ENCODE measurements at places on chromosomes 2 and 18.

DNA sequence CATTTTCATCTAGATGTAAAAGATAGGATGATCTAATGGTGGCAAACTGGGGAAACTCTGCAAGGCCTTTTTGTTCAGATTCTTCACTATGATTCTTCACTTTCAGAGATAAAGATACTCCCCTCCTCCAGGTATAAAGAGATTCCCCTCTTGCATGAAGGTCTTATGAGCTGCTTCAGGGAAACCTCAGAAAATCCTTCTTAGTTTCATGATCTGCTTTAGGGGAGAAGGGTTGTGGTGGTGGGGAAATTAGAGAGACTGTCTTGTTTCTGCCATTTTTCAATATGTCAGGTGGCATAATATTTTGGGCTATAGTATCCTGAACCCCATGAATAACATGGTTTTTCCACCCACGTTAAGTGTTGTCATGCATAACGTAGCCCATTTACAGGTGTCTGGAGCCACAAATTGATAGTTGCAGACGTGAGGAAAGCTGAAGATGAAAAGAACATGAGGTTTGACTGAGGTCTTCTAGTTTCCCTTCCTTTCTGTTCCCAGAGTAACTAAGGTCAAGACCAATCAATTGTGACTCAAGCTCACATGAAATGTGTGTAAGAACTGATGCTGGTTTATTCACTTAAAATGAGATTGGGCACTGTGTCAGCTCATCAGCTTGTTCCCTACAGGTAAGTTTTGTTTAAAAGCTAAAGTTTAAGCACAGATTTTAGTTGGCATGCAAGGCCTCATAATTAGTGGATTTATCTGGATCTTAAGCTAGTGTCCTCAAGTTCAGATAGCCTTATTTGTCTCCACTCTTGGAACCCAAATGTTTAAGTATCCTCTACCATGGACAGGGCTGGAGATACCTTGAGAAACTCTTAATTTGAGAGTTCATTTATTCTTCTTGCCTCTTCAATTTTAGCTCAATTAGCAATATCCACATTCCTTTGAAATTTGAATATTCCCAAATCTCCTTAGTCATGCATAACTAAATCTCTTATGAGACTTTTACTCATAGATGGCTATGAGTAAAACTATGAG is 304.5 kb upstream of the FANCL start:
- DNase-seq = no peak

GRCh38 chr18:22470248-22471235 is 52.8 kb upstream of the CTAGE1 start:
- no peak for DNase-seq

- DNase-seq = no peak
Observed at GRCh38 chr18:34203866-34204265, 20.8 kb downstream of the NOL4 start.

DNA sequence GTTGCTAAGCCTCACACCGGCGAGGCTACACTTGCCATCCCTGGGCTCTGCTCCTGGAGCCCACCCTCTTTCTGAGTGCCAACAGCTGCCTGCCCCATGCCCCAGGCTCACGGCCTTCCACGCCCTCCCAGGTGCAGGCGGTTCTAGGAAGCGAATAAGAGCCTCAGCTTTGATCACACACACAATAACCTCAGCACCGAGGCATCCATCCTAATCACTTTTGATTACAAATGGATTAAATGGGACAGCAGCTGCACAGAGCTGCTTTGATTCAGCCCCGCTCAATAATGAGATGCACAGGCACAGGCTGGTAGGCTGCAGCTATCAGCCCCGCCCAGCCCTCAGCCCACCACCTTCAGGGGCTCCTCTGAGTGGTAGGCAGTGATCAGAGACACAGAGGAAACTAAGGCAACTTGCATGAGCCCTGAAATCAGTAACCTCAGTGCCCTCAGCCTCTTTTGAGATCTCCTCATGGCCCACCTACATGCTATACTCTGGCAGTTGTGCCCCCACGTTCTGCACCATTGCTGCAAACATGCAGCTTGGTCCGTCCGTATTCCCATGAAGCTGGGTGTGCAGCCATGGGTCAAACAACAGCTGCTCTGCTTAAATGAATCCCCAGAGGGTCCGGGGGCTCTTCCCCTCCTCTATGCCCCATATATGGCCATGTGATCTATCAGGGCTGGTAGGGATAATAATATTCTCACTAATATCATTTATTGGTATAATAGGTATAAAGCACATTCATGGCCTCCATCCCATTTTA is 171.4 kb downstream of the SETBP1 start:
- no peak for DNase-seq

GRCh38 chr2:236825989-236826510 is 256.4 kb downstream of the ACKR3 start:
- DNase-seq = no peak
